ENCODE measurements at places on chromosomes 11 and 22.

DNA sequence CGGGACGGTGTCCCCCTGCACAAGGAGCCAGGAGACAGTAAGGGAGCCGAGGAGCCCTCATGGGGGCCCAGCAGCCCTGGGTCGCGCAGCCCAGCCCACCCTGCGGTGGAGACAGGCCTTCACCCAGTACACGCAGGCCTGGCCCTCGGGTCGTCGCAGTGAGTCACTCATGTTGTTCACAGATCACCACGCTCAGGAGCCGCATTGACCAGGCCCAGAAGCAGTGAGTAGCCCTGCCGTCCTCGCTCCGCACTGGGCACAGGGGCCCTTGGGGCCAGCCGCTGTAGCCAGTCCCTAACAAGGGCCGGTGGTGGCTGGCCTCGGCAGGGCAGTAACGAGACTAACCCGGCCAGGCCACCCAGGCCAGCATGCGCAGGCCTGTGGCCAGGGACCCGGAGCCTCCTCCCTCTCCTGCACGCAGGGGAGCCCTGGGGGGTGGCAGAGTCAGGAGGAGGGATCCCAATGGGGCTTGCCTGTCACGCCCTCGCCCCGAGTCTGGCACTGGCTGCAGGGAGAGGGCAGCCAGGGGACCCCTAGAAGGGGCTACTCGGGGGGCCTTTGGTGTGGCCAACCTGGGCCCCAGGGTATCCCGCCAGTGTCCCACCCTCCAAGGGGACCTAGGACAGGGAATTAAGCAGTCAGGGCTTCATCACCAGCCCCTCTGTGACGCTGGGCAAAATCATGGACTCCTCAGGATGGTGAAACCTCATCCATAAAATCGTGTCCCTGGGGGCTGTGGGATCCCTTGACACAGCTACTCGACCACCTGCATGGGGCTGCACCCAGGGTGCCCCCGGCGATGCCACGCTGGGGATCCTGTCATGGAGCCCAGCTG lies 10.1 kb upstream of the MRPL23 start:
- no peak for DNase-seq

- DNase-seq = no peak
Measured at GRCh38 chr11:105918039-105918438, 104.0 kb downstream of the MSANTD4 start.

DNA sequence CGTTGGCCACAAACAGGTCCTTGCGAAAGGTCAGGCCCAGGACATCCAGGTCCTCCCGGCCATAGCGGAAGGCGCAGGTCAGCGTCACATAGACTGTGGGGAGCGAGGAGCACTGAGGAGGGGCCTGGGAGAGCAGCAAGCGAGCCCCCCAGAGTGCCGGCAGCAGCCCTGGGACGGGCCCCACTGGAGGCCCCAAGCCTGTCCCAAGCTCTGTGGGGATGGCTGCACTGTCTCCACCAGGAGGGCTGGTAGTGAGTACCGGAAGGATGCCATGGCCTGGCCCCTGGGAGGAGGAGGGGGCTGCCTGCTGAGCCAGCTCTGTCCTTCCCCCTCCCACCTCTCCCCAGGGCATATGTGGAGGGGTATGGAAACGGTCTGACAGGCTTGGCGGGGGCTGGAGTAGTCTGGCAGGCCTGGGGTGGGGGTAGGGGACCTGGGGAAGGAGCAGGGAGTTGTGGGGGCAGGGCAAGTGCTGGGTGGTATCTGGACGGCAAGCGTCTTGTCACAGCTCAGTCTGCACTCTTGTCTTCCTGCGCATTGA lies 42.9 kb downstream of the TPBGL start:
- no peak for DNase-seq

DNA sequence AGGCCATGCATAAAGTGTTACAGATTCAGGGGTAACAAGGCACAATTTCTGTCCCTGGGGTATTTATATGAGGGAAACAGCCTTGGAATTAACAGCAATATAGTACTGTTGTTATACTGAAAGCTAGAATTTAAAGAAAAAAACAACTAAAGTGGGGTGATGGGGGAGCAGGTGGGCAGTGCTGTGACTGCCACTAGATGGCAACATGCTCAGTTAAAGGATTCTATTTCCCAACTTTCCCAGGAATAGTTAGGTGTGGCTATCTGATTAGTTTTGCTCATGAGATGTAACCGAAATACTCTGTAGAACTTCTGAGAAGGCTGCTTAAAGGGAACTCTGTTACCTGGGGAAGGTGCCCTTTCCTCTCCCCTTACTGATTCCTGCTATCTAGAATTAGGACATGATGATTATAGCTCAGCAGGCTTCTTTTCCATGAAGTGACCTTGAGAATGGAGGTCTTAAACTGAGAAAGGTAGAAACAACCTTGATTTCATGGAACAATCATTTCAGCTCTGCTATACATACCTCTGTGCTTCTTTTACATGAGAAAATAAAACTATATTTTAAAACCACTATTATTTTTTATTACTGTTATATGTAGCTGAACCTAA lies 102.6 kb downstream of the RELT start:
- DNase-seq = no peak

DNA sequence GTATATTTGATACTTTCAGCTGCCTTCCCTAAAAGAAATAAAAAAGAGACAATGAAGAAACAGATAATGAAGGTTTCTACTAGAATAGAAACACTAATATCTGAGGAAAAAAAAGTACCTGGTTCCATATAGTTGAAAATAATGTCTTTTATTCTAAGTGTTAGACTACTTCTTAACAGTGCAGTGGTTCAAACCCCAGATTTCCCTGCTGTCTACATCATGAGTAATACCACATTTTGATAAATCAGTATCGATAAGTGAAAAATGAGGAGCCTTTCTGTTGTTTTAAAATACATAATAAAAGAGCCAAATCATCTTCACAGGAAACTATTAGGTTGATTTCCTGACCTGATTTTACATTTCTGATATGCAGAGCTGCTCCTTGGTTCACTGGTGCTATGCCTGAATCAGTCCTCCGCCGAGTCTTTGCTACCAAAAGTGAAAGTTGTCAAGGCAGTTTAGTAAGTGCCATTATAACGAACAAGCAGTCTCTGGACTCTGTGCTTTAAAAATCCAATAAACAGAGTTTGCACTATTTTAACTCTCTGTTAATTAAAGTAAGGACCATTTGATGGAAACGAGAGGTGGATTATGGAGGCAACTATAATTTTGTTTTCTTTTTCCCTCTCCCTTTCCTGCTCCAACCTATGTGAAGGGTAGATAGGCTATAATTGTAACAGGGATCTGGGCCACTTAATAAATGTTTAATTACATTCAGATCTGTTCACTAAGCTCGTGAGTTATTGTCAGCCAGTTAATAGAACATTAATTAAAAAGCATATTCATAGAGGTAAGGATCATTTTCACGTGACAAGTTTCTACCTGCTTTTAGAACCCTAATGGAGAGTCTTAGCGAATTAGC lies 724.5 kb upstream of the RAG2 start:
- DNase-seq = no peak

Data from non-pigmented ciliary epithelial cell (primary cell).